Mesothelial cell of epicardium (in vitro differentiated cells): ENCODE measurements at places on chromosomes 2 and 18.

- no peak for DNase-seq
Measured at GRCh38 chr2:190405070-190405469, 3.1 kb upstream of the MFSD6 start.

GRCh38 chr2:35495182-35495581 is 860.4 kb upstream of the CRIM1 start:
- DNase-seq, result no peak

GRCh38 chr2:41872646-41873045 is 175.2 kb upstream of the PKDCC start:
- DNase-seq, result no peak

DNA sequence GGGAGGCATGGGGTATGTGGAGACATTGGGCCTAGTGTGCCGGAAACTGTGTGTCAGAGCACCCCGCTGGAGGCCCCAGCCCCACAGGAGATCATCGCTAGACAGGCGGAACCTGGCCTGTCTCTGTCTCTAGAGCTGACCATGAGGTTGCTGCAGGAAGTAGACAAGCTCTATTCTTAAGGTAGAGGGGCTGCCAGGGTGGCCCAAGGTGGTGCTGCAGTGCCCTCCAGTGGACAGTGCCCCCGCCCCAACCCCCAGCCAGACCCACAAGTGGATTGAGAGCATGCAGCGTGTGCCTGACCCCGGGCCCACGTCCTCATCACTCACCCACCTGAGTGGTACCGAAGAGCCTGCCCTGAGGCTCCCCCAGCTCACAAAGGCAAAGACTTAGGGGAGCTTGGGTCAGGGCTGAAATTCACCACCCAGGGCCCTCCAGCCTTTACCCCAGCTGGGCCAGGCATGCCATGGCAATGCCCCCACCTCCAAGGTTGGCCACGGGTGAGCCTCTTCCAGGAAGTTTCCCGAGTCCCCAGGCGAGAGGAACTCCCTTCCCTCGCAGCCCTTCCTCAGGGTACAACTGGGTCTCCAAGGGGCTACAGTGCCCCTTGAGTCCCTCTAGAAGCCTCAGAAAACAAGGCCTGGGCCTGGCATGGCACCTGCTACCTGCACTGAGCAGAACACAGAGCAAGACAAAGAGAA is 155.0 kb downstream of the TTC32 start:
- no peak for DNase-seq

DNA sequence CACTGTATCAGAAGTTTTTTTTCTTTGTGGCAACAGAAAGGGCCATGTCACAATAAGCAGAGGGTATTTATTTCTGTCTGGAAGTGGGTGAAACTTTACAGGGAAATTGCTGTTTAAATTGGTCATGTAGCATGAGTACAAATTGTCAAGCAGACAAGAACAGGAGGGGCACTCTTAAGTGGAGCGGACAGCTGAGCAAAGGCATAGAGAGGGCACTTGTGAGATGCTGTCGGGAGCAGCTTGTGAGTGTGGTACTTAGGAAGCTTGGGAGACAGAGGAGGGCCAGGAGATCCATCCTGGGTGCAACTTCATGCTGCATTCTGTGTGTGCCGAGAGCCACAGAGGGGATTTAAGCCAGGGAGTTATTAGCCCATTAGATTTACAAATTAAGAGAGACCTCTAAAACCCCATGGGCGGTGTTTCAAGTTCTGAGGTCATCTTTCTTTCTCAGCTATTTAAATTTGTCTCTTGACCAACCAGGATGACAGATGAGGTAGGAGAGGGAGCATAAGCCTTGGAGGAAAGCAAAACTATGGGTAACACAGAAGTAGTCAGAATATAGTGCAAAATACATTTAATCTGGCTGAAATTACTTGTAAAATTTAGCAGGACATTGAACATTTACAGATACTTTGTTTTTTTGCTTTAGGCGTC is 30.4 kb downstream of the INPP4A start:
- no peak for DNase-seq

DNA sequence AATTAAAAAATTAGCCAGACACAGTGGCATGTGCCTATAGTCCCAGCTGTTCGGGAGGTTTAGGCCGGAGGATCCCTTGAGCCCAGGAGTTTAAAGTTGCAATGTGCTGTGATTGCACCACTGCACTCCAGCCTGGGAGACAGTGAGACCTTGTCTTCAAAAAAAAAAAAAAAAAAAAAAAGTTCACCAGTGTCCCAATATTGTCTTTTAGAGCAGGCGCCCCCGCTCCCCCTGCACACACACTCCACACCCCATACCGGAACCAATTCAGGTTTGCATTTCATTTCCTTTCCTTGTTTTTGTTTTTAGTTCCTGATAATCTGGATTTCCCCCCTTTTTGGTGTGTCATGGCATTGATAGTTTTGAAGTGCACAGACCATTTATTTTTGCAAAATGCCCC is 10.4 kb downstream of the TMEM87B start:
- no peak for DNase-seq

GRCh38 chr2:155633887-155634570 is 698.5 kb downstream of the NR4A2 start:
- DNase-seq, result no peak

GRCh38 chr2:226023383-226023782 is 623.9 kb downstream of the NYAP2 start:
- DNase-seq, result no peak

DNA sequence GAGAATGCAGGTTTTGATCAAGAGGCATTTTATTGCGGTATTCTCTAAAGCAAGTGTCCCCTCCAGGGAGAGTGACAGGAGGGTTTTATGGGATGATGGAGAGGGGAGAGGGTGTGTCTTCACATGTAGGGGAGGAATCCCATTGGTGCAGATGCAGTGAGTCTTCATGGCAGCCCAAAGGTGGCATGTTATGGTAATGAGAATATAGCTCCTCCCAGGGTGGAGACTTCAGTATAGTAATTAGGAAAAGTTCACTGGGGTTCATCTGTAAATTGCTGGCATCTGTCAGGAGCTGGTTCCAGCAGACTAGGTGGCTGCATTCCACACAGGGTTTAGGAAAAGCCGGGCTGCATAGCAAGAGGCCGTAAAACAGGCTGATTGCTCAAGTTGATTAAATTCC is 230.7 kb upstream of the CCDC68 start:
- no peak for DNase-seq

DNA sequence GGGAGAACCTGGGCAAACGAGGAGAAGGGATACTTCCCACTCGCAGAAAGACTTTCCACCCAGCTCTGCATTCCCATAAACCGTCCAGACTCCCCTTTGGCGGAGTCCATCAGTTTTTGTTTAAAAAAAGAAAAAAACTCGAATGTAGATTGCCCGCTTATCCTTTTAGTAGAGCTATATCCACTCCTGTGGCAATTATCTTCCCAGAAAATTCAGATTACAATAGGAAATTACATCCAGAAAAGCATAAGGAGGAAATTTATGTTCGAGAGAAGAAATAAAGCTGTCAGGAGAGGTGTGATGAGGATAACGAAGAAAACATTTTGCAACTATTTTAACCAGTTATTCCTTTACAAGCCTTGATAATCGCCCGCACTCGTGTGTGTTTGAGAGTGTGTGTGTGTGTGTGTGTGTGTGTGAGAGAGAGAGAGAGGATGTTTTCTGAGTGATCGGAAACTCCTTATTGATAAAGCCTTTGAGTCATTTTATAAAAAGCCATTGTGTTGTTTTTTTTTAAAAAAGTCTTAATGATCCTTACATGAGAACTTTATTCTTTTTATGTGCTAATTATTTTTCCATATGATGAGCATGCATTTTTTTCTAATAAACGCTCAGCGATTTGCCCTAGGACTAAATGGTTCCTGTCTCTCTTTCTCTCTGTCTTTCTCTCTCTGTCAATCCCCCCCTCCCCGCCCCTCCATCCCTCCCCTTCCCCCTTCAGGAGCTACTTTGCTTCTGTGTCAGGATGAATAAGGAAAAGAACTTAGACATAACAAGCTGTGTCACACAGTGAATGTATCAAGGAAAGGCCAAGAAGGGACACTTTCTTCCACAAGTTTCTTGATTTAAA is 1.1 kb upstream of the PPP3R1 start:
- DNase-seq, result no peak

DNA sequence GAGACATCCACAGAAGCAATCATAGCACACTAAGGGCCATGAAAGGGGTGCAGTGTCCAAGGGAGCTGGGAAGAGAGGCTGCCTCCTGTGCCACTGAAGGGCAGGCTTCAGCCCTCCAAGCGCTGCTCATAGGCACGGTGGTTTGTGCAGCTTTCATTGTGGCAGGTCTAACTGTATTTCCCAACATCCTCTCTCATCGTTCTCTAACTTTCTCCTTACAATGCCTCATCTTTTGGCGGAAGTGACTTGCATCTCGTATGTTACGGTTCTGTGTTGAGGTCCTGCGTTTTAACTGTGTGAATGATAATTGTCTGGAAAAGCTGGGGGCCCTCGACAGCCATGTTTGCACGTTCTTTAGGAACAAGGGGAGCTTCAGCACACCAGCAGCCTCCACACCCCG is 213.9 kb downstream of the GBX2 start:
- DNase-seq, result no peak

GRCh38 chr18:36757081-36757480 is 71.7 kb downstream of the TPGS2 start:
- DNase-seq, result no peak

DNA sequence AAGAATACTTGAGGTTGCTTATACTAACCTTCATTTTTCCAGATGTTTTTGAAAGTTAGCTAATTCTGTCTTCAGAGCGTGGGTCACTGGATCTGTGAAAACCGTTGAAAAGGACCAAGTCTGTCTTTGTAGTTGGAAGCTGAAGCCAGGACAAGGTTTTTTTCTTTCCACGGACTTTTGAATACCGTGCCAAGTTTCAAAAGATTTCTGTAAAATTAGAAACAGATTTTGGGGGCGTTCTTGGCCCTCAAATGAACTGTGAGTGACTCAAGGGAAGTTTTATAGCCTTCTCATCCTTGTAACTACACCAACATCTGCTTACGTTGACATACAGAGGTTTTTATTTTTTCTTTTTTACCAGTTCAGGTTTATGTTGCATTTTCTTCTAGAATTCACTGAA is at the start of gene FAP:
FAP (minus strand) TSS at position 152 of the 400 bp plus-strand sequence; CDS start at position 34, 118 bp downstream.
- no peak for DNase-seq

- DNase-seq, result no peak
Measured at GRCh38 chr2:44616667-44617155, 255.0 kb downstream of the CAMKMT start.

DNA sequence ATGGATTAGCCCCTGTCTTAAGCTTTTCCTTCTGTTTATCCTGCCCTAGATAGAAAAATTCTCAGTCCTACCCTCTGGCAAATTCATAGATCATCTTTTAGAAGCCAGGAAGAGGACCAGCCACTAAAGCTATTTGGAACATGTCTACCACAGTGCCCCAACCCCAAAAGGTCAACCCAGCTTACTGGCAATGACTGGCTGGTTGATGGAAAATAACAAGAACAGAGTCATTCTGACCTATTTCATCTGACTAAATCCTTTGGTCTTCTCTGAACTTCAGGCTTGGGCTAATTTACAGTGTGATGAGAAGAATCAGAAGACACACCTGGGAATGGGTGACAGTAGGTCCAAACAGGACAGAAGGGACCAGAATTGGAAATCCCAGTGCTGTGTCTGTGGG is 227.3 kb upstream of the CCDC68 start:
- no peak for DNase-seq

DNA sequence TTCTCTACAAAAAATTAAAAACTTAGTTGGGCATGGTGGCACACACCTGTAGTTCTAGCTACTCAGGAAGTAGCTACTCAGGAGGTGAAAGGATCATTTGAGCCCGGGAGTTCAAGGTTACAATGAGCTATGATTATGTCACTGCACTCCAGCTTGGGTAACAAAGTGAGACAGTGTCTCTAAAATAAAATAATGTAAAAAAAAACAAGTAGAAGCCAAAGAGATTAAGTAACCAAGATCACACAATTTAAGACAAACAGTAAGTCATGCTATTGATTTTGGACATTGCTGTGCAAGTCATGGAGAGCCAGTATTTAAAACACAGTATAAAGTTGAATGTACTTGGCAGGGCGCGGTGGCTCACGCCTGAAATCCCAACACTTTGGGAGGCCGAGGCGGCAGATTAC is 20.5 kb downstream of the ITSN2 start:
- DNase-seq, result no peak

DNA sequence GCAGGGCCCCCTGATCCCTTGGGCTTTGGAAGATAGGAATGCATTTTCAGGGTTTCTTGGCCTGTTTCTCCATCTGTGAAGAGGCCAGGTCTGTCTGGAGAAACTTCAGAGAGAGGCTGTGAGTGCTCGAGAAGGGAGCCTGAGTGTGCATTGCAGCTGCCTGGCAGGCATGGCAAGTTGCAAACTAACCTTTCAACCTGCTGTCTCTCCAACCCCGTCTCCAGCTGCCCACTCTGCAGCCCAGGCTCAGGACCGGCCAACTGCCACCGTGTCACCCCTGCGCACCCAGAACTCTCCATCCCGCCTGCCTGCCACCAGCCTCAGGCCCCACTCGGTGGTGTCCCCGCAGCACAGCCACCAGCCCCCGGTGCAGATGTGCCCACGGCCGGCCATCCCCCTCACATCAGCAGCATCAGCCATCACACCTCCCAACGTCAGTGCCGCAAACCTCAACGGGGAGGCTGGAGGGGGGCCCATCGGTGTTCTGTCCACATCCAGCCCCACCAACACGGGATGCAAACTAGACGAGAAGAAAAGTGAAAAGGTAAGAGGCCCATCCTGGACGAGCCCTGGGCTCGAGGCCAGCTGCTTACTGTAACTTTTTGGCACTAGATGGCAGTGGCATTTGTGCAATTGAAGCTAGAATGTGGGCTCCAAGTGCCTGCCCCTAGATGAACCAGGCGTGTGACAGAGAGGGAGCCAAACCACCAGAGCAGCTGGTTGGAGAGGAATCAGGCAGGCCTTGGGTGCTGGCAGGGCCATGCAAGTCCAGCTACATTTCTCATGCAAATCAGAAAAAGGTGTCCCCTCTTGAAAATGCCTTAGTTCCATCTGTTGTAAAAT is 164.6 kb downstream of the SEPTIN10 start:
- DNase-seq, result no peak

- no peak for DNase-seq
Measured at GRCh38 chr18:245282-245847, 22.5 kb downstream of the THOC1 start.

DNA sequence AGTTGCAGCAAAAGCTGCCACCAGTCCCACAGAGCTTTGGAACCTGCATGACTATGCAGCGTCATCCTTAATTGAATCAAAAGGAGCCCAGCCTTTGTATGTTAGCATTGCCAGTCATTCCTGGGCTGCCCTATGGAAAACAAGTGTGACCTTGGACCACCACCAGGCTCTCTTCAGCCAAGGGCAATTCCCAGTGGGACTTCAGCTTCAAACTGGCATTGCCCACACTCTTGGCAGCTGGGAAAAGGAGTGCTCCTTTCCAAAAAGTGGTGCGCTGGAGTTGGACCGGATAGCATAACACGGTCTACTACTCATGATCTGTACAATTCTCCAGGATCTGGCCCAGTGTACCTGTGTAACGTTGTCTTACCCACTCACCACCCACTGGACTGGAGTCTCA is 259.5 kb downstream of the MREG start:
- no peak for DNase-seq

GRCh38 chr18:30359521-30359920 is 683.0 kb downstream of the DSC3 start:
- no peak for DNase-seq

DNA sequence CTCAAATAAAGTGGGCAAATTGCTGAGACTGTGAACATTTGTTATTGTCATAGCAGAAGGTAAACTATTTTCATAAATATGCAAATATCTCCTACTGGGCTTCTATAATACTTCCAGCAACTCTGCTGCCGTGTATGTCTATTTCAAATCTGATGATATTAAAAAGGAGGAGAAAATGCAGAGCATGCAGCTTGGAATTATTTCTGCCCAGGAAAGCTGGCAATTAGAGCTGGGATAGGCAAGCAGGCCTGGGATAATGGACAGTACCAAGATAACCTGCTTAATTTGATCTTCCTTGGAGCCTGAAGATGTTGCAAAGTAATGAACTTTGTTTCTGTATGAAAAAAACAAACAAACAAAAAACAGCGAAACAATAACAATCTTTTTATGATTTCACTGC is 72.8 kb downstream of the HNMT start:
- DNase-seq, result no peak
